ENCODE measurements at places on chromosomes 1 and 21.

DNA sequence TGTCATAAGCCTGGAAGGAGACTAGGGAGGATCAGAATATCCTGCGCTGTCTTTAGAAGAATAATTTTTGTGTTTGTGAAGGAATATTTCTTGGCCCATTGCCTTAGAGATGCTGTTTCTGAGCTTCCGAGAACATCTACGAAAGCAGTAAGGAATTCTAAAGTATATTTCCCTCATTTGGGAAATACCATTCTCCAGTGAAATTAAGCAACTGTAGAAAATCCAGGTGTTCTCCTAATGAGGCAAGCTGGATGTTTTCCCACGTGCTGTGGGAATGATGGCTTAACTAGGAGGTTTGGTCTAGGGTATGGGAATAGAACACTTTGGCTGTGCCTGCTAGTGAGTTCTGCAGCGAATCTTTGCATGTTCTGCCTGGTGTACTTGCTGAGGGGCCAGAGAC, 168.9 kb upstream of the KIAA0040 start:
- DNase-seq: no peak

- DNase-seq: no peak
These were observed 55.2 kb upstream of the ARTN start for GRCh38 chr1:43878440-43878839.

- DNase-seq: no peak
These were observed 54.5 kb downstream of the SCCPDH start for GRCh38 chr1:246778663-246779062.

DNA sequence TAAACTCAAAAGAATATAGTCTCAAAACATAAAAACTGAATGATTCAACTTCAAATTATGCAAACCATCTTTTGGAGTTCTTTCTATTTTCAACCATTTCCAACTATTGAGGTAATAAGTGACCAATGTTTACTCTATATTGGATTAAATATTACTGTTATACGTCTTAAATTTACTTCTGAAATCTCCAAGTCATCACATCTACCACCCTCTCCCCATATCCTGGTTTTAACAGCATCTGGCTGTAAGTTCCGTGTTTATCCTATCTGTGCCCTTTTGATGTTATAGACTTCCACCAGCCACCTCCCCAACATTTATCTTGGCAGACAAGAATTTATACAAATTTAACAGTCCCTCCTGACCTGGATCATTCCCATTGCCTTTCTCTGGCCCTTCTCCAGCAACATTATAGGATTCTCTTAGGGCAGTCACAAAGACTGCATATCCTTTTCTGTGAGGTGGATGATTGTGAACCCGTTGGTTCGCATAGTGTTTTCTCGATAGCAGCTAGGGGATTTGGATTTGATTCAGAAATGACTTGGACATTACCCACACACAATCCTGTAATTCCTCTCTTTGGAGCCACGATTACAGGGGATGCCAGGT, 313.4 kb upstream of the FMN2 start:
- DNase-seq: no peak

DNA sequence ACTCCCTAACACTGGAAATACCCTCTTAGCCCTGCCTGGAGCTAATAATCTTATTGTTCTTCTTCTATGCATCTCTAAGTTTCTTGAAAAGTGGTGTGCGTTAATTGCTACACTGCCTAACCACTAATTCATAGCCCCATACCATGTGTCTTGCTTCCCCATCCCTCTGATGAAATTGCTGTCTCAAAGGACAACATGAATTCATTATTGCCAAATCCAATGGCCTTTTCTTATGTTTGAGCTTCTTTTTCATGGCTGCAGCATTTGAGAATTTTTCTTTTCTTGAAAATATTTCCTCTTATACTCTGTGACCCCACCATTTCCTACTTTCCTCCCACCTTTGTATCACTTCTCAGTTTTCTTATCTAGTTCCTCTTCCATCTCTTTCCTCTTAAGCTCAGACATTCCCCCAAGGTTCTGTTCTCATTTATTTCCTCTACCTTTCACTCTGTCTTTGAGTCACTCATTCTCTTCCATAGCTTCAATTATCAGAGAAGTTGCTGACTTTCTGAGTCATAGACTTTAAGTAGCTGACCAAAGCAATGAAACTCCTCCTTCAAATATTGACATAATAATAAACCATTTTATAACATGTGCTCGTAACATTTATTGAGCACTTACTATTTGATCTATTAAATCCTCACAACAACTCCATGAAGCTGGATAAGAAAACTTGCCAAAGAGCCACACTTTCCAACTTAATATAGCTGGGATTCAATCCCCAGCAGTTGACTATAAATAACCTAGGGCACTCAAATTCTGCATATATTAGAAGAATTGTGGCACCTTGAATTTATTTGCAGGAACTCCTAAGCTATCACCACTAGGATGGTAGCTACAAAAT, 35.5 kb upstream of the ATP6V1G3 start:
- DNase-seq: no peak

DNA sequence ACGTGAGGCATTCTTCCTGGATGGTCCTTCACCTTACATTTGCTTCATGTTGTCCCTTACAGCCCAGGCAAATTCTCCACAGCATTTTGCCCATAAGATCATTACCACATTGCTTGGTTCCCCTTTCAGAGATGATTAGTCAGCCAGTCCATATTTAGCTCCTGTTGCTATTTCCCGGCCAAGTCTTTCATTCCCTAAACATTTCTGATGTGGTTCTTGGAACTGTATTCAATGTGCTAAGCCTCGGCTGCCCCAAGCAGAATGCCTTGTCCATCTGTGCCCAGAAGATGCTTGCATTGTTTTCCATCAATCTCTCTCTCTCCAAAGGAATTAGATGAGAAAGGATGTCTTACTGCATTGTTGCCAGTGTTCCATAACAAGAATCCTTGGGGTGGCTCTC, 420.9 kb upstream of the CAMK1G start:
- DNase-seq: no peak

DNA sequence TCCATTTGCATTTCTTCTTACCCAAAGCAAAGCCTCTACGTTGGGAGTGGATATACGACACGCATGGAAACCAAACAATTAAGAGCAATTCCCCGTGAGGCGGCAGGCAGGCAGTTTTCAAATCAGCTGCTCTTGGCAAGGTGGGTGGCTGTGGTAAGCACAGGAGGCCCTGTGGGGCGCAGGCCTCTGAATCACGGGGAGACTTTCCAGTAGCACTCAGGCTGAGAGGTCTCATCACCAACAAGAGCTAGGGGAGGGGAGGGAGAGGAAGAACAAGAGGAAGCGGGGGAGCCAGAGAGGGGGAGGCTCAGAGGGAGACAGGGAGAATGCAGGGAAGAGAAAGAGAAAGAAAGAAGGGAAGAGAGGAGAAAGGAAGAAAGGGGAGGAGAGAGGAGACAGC, 56.4 kb downstream of the MT1HL1 start:
- DNase-seq: no peak

GRCh38 chr1:30744060-30744756, 13.4 kb downstream of the LAPTM5 start:
- DNase-seq: no peak

DNA sequence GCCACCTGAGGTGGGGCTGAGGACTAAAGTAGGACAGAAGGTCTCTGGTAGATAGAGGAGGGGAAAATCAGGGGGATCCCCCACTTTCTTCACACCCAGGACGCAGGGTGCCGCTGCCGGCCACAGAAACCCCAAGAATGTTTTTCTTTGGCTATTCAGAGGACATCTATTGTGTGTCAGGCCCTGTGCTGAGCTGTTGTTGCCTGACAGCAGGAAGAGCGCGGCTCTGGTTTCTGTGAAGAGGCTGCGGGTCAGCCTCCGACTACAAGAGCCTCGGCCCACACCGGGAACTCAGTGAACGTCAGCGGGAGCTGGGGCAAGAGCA, 407 bp upstream of the PIGV start:
- peak; percentile 44 for DNase-seq

DNA sequence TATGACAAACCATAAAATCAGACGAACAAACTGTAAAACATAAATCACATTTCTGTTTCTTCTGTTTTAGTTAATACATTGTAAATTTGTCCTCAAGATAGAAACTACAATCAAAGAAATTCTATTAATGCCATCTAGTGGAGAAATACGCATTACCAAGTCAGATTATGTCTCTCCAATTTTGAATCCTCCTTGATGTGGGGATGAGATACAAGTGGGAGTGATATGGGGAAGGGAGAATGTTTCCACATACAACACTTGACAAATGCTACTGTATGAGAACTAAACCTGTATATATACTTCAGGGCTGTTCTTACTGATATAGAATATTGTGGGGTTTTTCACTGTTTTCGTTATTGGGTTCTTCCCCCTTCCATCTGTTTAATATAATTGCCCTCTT, 2.6 kb downstream of the HFM1 start:
- no peak for DNase-seq

DNA sequence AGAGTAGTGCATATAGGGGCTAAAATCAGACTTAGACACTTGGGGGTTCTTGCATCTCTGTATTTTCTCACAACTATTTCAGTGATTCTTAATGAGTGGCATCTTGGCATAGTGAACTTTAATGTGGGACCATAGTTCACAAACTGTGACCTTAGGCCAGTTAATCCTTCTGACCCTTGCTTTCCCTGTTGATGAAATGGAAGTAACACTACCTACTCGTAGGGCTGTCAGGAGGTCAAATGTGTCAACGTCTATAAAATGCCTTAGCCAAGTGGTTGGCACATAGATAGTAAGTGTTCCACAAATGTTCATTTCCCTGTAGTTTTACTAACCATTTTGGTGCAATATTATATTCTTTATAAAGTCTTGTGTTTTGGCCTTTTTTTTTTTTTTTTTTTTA, 49.4 kb downstream of the DYRK1A start:
- no peak for DNase-seq

- no peak for DNase-seq
These were observed 544 bp downstream of the PPM1J start for GRCh38 chr1:112714313-112715263.

GRCh38 chr21:34243562-34243961, 120.2 kb upstream of the KCNE2 start:
- DNase-seq: no peak

GRCh38 chr1:201503397-201504176, 3.3 kb downstream of the CSRP1 start:
- DNase-seq: no peak

DNA sequence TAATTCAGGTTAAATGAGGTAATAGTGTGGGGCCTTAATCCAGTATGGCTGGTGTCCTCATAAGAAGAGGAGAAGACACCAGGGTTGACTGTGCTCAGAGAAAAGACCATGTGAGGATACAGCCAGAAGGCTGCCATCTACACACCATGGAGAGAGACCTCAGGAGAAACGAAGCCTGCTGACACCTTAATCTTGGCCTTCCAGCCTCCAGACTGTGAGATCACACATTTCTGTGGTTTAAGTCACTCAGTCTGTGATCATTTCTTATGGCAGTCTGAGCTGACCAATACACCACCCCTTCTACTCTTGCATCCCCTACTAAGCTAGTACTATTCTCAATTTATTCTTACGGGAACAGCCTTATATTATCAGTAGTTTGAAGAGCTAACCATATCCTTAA, 310.0 kb downstream of the ZP4 start:
- no peak for DNase-seq

GRCh38 chr1:234528074-234528865, 49.3 kb upstream of the TARBP1 start:
- DNase-seq: no peak

GRCh38 chr1:64282351-64282750, 78.9 kb downstream of the UBE2U start:
- DNase-seq: no peak

- peak; percentile 31 for DNase-seq
These were observed at the start of gene AIM2 for GRCh38 chr1:159076438-159077119. AIM2 (minus strand) TSS chr1:159076766; CDS start chr1:159073499, 3,267 bp downstream.

DNA sequence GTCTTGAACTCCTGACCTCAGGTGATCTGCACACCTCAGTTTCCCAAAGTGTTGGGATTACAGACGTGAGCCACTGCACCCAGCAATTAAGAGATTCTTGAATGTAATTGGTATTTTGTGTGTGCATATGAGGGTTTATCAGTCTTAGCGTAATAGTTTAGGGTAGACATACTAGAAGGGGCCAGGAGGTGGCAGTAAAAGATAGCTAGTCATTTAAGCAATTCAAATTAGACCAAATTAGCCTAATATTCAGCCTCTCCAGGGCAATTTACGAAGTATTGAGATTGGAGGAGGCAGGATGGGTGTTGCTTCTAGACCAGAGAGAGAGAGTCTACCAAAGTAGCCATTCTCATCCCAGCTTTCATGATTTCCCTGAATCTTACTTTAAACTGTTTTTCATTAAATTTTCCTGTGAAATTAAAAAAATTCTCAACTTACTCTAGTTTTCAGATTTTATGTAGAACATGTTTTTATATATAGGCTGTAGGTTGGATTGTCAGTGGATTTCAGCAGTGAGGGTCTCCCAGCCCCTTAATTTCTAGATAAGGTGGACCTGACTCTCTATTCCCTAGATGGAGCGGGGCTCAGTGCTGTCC, 119.7 kb downstream of the HHAT start:
- DNase-seq: no peak

DNA sequence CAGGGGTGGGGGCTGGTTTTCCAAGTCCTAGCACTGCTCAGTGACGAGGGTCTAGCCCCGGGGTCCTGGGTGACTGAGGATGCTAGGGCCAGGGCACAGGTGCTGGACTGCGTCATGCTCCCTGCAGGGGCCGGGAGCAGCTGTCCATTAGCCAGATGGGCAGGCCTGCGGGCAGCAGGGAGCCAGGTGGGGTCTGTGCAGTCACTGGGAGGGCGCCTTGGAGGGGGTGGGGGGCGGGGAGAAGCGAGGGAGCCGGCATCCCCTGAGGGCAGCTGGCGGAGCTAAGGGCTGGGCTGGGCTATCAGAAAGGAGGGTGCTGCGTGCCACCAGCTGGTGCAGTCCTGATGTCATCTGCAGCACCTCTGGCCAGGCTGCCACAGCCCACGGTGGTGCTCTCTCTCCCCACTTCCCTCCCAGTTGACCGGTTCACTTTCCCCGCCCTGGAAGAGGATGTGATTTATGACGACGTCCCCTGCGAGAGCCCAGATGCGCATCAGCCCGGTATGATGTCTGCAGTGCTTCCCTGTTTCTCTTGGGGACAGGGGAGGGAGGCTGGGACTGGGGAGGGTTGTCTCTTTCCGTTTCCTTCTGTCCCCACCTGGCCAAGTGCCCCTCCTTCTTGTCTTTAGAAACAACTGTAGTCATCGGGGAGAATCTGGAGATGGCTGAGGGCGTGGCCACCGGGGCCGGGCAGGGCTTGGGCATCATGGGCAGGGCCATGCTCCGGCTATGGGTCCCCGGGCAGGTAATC, 63.8 kb downstream of the ARHGEF10L start:
- no peak for DNase-seq

DNA sequence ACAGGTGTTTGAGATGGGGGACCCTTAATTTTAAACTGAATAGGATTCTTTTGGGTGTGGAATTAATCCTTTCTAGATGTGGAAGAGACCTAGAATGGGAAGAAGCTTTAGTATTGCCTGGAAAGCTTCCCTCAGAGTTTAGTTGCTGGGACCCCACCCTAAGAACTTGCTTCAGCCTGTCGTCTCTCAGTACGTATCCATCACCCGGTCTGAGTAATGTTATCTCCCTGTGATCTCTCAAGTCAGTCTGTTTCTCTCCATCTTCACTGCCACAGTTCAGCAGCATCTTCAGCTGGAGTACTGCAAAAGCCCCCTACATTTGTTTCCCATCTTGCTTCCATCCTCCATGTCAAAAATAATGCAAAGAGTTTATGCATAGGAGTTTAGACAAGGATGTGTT, 28.9 kb downstream of the CNST start:
- DNase-seq: no peak

- no peak for DNase-seq
These were observed at the start of gene CYP4X1 for GRCh38 chr1:47023268-47024140. CYP4X1 (plus strand) TSS chr1:47023669; CDS start chr1:47023818, 149 bp downstream.
